ENCODE measurements at places on chromosomes 1 and 21.
A peak's percentile ranks its signal among the peaks of the same experiment; 100 is the strongest.

- no peak for DNase-seq
Measured at GRCh38 chr1:162327788-162328165, 48.9 kb downstream of the SPATA46 start.

DNA sequence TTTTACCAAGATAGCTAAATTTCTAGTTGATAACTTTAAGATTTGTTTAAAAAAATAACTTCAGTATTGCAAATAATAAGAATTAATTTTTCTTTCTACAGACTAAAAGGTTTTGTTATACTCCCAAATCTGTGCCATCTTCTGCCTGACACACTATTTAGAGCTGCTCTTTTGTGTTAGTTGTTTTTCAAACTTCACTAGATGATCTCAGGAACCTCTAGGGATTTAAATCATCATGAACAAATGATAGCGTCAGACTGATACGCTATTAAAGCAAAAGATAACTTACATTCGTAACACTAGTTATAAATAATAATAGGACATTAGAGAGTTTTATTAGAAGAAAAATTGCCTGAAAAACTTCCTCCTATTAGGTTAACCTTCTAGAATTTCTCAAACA is 243.1 kb upstream of the CXADR start:
- DNase-seq, result no peak

DNA sequence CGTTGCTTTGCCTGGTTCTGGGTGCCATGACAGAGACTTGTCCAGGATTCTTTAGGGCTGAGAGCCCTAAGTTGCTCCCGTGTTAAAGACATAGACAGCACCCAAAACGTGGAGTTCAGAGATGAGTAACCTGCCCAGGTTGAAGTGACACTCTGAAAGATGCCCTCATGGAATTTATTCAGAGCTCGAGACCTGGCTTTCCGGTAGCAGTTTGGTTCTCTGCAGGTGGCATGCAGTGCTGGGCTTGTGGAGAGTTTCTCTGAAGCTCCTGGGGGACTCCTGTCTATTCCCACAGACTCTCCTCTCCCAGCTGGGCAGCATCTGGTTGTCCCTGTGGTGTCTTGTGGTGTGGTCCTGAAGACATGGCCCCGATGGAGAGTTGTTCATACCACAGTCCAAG is 241.0 kb downstream of the RHOU start:
- DNase-seq, result no peak

GRCh38 chr1:245552331-245552730 is 397.5 kb downstream of the KIF26B start:
- no peak for DNase-seq

GRCh38 chr1:85692730-85693314 is 15.4 kb downstream of the ZNHIT6 start:
- peak; percentile 59 for DNase-seq

DNA sequence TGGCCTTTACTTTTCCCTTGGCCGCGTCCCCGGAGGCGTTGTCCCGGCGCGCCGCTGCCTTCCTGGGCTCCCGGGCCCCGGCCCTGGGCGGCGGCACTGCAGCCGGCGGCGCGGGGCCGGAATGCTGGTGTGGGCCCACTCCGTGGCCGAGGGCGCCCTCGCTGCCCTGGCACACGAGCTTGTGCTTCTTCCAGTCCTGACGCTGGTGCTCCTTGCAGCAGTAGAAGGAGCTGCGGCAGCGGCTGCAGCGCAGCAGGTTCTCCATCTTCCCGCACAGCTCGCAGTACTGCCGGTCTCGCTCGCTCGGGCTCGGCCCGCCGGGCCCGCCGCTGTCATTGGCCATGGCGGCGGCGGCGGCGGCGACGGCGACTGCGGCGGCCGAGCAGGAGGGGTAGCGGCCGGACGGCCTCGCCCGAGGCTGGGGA is 529 bp downstream of the EGLN1 start:
- DNase-seq, result peak; percentile 44

DNA sequence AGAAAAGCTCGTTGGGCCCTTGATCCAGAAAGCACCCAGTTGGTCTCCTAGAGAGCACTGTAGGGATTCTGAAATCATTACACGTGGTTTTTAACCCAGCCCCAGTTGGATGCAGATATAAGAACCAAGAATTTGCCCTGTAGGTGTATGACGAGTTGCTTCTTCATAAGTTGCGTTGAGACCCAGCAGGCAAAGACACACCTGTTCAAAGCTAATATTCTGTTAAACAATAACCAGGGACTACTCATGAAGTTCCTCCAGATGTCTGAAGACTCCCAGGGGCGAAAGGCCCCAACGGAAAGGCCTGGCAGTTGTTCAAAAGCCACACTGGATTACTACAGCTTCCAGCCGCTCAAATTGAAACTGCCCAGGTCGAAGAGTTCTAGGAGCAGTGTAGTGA is 88.6 kb upstream of the HNRNPU start:
- no peak for DNase-seq

DNA sequence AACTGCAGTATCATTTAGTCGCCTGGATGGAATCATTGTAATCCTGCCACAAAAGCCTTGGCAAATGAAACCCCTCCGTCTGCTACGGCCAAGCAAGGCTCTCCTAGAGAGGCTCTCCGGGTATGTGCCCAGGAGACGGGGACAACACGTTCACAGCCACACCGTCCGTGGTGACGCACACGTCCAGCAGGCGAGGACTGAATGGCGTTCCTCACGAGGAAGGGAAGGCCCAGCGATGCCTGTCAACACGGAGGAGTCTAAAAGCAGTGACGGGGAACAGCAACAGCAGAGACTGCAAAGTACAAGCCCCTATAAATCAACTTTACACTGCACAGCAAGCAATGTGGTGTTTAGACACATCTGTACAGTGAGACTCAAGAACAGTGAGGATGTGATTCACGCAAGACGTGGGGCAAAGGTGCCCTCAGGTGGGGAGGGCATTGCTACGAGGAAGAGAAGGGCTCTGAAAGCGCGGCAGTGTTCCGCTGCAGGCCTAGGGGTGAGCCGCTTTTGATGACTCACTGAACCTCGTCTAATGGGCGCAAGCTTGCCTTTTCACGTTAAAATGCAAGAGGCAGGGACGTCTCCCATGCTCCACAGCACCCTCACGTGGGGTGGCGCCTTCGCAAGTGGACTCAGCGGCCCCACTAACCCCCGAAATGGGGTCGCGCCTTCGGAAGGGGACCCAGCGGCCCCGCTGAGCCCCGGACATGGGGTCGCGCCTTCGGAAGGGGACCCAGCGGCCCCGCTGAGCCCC is 6.8 kb downstream of the WRAP73 start:
- no peak for DNase-seq

GRCh38 chr1:108862698-108863477 is 6.0 kb upstream of the AKNAD1 start:
- DNase-seq, result no peak

DNA sequence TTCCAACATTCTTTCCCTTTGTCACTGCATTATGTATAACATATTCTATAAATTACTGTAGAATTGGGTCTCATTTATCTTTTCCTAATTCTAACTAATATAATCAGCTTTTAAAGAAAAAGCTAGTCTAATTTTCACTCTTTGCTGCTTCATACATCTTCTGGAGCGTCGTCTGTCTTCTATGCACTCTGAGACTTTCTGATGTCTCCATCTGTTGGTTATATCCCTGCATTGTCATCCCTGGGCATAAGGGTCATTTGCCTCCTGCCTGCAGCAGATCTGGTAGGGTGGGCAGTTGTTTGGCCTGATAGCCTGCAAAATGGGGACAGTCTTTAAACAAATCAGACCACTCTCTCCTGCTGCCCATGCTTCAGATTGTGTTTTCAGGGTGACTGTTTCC is 40.8 kb upstream of the DYNLT5 start:
- DNase-seq, result peak; percentile 21

DNA sequence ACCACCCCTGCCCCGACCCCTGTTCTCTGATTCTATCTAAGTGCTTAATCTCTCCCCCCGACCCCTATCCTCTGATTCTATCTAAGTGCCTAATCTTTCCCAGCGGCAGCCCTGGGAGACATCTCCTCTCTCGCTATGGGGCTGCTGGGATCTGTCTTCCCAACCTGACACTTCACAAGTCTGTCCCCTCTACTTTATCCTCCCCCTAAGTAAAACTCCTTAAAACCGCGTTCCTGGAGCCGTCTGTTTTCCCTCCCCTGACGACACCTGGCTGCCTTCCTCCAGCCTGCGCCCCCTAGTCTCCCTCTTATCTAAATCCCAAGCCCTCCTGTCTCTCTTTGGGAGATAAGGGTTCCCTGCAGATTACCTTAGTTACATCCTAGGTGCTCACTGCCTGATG is 30.5 kb downstream of the EPHB2 start:
- no peak for DNase-seq

DNA sequence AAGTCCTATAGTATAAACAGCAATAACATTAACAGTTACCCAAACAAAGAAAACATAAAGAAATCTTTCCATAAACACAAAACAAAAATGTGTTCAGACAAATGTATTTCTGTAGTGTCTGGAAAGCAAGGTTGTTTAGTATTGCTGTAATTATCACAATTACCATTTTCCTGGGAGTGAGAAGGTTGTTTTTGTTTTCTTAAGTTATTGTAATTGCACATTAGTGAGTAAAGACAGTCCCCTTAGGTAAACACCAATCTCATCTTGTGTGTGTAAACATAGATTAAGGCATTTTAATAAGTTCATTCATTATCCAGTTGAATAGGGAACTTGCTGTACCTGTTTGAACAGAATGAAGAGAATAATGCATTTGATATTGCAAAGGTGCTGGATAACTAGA is 356.9 kb upstream of the ADGRL4 start:
- no peak for DNase-seq

DNA sequence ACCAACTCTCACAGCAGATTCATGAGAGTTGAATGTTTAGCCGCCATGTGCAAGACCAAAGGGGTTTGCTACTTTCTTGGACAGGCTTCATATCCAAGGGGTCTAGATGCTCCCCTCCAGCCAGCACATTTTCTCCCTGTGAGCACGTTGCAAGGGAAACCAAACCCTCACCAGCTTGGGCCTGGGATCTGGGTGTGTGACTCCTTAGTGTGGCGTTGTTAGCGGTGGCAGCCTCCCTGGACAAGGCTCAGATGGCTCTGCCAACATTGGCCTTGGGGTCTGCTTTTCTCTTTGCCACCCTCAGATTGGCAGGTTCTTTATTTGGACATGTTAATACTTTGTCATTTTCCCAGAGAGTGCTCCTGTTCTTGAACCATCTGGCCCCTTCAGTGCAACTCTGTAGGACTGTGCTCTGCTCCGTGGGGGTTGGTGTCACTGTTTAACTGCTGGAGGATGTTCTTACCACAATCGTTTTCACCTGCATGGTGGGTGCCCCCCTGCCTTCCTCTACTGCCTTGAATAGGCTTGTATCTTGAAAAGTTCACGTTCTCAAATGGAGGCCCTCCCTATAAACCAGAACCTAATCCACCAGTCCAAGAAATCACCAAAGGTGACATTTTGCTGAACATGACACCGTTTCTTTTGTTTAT is 13.4 kb downstream of the ABCG1 start:
- no peak for DNase-seq

- no peak for DNase-seq
Measured at GRCh38 chr1:87140831-87141540, 187.7 kb upstream of the LMO4 start.

DNA sequence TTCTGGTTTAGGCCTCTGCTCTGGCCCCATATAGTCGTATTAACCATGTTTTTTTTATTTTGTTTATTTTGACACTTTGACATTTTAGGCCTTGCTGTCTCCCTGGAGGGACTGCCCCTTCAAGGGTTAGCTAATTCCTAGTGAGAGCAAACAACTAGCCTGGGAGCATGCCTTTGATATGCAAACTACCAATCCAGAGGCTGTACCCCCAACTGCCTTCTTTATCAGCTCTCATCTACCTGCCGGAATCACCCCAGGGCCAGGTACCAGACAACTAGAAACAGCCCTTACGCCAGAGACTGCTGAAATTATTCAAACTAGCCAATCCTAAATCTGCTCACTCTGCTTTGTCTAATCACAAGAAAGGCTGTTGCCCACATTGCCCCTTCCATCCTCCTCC is 13.0 kb upstream of the ST6GALNAC5 start:
- DNase-seq, result no peak

- no peak for DNase-seq
Measured at GRCh38 chr1:230798491-230798890, 51.3 kb downstream of the CAPN9 start.

GRCh38 chr21:25806060-25806459 is 71.3 kb downstream of the GABPA start:
- DNase-seq, result no peak

DNA sequence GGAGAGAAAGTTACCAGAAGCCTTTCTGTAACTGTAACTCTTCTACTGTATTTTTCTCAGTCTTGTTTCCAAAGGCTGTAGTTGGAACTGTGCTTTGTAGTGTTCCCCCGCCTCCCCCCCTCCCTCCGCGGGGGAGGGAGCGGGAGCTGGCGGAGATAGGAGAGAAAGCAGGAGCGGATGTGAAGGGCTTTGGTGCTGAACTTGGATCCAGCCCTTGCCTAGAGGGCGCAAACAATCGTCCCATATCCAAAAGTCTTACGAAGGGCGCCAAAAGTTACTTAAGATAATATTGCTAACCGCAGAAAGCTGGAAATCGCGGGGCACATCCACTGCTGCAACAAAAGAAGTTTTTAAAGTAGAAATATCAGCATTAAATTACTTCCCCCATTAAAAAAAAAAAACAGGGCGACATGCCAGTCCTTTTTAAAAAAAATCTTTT is 2.4 kb upstream of the NFIA start:
- DNase-seq, result peak; percentile 93

- peak; percentile 95 for DNase-seq
Measured at GRCh38 chr1:173429471-173430402, 47.4 kb upstream of the PRDX6 start.

DNA sequence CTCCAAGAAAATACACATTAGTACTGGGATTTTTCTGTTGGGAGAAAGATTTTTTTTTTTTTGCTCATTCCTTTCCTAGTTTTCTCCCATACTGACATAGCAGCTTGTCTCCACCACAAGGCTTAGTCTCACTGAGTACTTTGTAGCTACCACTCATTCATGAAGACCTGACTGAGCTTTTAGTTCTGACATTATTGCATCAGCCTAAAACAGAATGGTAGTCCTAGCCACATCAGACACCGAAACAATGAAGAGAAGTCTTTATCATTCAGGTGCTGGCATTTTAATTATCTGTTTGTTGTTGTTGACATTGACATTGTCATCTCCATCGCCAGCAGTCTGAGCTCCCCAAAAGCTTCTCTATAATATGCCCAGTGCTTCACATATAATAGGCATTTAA is 21.1 kb upstream of the C1orf21 start:
- DNase-seq, result no peak

DNA sequence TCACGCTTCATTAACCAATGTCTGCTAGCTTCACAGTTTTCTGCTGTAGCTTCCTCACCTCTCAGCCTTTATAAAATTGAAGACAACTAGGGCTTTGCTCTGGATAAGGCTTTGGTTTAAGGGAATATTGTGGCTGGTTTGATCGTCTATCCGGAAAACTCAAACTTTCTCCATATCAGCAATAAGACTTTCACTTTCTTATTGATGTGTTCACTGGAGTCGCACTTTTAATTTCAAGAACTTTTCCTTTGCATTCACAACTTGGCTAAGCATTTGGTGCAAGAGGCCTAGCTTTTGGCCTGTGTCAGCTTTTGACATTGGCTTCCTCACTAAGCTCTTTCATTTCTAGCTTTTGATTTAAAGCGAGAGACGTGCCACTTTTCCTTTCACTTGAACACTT is 12.9 kb downstream of the COA6 start:
- no peak for DNase-seq

Data from fibroblast of gingiva (primary cell).